ENCODE measurements at places on chromosomes 2 and 18. TPM values are rescaled to one million over a fixed set of nuclear protein-coding genes. Genes with fewer than 3 reads are reported as not detected.

The TACR1 gene
- total RNA-seq = 0.14 TPM

The TRIM54 gene
- total RNA-seq = 0.61 TPM

The APCDD1 gene
- total RNA-seq = 7.5 TPM

The ZNF385B gene
- total RNA-seq = 5.0 TPM

The DIPK1C gene
- total RNA-seq = not detected

The AQP12A gene
- total RNA-seq = not detected

The NDC80 gene
- 61.8 TPM for total RNA-seq

The CHMP3 gene
- total RNA-seq = 20.5 TPM

The ZNF516 gene
- total RNA-seq = 60.2 TPM

The LAMA3 gene
- total RNA-seq = 0.90 TPM

The KLHL41 gene
- not detected for total RNA-seq

The AKAIN1 gene
- not detected for total RNA-seq

All from endodermal cell (in vitro differentiated cells).